Non-pigmented ciliary epithelial cell (primary cell): ENCODE measurements at places on chromosomes 5 and 9.

- no peak for DNase-seq
Measured at GRCh38 chr9:99803694-99804093, 18.0 kb upstream of the NR4A3 start.

DNA sequence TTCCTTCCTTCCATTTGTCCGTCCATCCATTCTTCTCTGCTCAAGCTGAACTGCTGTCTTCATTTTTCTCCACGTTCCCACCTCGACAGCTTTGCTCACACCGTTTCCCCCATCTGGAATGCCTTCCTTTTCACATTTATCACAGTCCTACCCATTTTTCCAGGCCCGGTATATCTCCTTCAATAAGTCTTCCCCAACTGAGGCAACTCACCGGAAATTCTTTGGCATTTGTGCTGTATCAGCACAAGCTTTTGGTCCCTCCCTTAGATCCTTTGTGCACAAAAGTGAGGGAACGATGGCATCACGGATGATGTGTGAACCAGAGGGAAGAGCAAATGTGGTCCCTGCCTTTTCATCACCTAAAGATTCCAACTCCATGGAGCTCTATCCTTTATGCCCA lies 45.6 kb upstream of the INSYN2B start:
- no peak for DNase-seq

GRCh38 chr9:84711936-84712335 lies 42.4 kb downstream of the NTRK2 start:
- no peak for DNase-seq

GRCh38 chr5:378976-379742 lies 57.6 kb downstream of the AHRR start:
- no peak for DNase-seq
